DMS53 (cell line): ENCODE measurements at places on chromosomes 2 and 18.

DNA sequence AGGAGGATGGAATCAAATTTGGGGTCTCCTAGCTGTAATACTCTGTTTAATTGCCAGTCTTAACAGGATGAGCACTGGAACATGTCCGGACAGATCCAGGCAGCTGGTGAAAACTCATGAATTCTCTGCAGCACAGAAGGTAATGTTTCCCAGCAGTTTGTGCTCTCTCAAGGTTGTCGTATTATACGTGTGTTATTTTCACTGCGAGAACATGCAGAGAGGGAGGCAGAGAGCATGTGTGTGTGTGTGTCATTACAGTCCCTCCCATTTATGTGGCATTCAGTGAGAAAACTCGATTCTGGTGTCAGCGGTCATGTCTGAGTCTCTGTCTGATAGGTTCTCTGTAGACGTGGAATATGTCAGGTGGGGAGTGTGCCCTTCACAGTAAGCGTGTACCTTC is 150.2 kb upstream of the POU3F3 start:
- DNase-seq, result no peak

GRCh38 chr2:18648161-18648560 is 58.8 kb upstream of the NT5C1B start:
- no peak for DNase-seq

GRCh38 chr2:217279556-217279955 is 419.7 kb upstream of the TNP1 start:
- DNase-seq, result no peak

DNA sequence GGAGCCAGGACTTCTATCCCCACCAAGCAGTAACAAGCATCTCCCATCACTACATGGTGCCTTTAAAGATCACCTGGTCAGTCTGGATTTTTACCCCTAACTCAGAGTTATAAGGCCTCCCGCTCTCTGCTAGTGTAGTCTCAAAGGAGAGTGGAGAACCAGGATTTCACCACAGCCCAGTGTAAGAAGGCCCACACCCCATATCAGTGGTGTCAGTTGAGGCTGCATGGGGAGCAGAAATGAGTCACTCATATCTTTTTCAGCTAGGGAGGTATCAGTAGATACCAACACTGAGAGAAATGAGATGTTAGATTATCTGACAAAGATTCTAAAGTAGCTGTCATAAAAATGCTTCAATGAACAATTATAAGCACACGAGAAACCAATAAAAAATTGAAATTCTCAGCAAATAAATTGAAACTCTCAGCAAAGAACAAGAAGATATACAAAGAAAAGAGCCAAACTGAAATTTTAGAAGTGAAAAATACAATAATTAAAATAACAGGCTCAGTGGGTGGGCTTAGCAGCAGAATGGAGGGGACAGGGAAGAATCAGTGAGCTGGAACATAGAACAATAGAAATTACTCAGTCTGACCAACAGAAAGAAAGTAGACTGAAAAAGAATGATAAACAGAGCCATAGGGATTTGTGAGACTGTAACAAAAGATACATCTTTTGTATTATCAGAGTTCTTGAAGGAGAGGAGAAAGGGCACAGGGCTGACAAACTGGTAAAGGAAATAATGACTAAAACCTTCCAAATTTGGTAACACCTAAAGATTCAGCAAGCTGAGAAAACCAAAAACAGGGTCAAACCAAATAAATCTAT is 257.7 kb downstream of the ANAPC1 start:
- DNase-seq, result no peak

DNA sequence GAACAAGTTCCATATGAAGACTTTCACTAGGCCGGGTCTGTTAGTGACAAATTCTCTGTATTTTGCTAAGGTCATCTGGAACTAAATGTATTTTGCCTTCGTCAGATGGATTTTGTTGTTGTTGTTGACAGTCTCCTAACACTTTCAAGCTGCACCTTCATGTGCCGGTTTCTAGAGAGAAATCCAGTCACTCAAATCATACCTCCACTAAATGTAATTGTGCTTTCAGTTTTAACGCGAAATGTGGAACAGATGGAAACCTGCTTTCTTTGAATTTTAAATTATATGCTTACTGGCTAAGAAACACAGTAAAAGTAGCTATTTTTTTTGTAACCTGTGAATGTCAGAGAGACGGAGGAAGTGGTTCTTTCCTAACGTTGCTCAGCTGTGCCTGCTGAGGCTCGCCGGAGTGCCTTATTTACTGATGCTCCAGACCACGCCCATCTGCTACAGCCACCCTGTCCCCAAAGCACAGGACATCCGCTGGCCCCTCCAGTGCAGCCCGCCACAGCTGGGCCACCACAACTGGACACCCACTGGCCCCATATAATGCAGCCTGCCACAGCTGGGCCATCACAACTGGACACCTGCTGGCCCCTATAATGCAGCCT is 134.7 kb downstream of the PXDN start:
- DNase-seq, result no peak
